ENCODE measurements at places on chromosomes 2 and 18.

GRCh38 chr2:213018340-213018901, 133.0 kb downstream of the IKZF2 start:
- no peak overlapping the region for H3K4me3 ChIP-seq
- H3K27ac ChIP-seq, result no peak overlapping the region
- H3K4me1 ChIP-seq, result no peaks in the 10 kb centered on the region
- no peaks in the 10 kb centered on the region for H3K27me3 ChIP-seq

DNA sequence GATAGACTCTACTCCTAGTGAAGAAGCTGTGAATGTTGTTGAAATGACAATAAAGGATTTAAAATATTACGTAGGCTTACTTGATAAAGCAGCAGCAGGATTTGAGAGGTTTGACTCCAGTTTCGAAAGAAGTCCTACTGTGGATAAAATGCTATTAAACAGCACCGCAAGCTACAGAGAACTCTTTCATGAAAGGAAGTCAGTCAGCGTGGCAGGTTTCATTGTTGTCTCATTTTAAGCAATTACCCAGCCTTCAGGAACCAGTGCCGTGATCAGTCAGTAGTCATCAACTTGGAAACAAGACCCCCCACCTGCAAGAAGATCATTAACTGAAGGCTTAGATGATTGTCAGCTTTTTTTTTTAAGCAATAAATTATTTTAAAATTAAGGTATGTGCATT, 14.0 kb downstream of the USP14 start:
- H3K4me3 ChIP-seq, result no peak overlapping the region
- no peaks in the 10 kb centered on the region for H3K27me3 ChIP-seq
- DNase-seq, result no peak
- H3K4me1 ChIP-seq, result no peaks in the 10 kb centered on the region
- H3K36me3 ChIP-seq, result peaks cover 10% of the 10 kb centered on the region

DNA sequence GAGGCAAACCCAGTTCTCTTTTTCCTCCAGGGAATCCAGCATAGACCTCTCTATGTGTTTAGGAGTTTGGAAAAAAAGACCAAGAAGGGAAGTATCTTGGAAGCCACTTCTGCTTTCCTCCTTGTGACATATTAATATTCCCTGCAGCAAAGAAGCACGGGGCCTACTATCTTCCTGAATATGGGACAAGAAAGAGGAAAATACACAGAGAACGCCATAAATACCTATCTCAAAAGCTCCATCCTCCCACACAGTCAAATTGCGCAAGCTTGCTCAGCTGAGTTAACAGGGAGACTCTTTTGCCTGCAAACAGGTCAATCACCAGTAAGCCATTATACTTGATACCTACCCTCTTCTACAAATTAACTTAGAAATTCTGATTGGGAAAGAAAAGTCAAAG, 16.7 kb upstream of the RAPH1 start:
- H3K36me3 ChIP-seq, result no peaks in the 10 kb centered on the region
- no peak overlapping the region for H3K27ac ChIP-seq
- no peak overlapping the region for H3K4me3 ChIP-seq
- no peak for DNase-seq
- peaks cover 2% of the 10 kb centered on the region for H3K4me1 ChIP-seq

GRCh38 chr2:45942237-45942738, 290.8 kb downstream of the PRKCE start:
- no peak overlapping the region for H3K27ac ChIP-seq
- no peaks in the 10 kb centered on the region for H3K27me3 ChIP-seq
- DNase-seq, result no peak
- H3K4me1 ChIP-seq, result no peaks in the 10 kb centered on the region
- H3K36me3 ChIP-seq, result no peaks in the 10 kb centered on the region

DNA sequence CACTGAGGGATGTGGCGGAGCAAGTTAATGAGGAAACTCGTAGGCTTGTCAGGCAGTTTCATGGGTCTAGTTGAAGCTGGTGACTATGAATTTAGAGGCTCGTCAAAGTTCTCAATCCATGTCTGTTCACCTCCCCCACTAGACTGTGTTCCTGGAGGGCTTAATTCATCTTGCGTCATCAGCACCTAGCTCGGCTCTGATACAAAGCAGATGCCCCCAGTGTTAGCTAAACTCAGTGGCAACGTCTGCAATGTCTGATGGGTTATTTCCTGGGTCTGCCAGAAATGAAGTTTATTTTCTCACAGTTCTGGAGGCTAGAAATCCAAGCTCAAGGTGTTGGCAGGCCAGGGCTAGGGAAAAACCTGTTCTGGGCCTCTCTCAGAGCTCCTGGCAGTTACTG, 140.6 kb downstream of the PID1 start:
- H3K36me3 ChIP-seq, result no peaks in the 10 kb centered on the region
- H3K4me3 ChIP-seq, result no peak overlapping the region
- no peaks in the 10 kb centered on the region for H3K27me3 ChIP-seq
- no peak for DNase-seq

DNA sequence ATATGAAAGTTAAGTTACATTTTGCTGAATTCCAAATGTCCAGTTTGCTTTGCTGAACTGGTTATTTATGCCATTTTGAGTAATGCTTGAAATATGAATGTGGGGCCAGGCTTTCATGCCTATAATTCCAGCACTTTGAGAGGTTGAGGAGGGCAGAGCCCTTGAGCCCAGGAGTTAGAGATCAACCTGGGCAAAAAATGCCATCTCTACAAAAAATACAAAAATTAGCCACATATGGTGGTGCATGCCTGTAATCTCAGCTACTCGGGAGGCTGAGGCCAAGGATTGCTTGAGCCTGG, 101.2 kb upstream of the ITGA6 start:
- H3K27ac ChIP-seq, result no peak overlapping the region
- H3K4me1 ChIP-seq, result peaks cover 14% of the 10 kb centered on the region
- no peaks in the 10 kb centered on the region for H3K36me3 ChIP-seq
- H3K4me3 ChIP-seq, result no peak overlapping the region
- no peaks in the 10 kb centered on the region for H3K27me3 ChIP-seq

- no peaks in the 10 kb centered on the region for H3K4me1 ChIP-seq
- no peak overlapping the region for H3K27ac ChIP-seq
- no peak overlapping the region for H3K4me3 ChIP-seq
- H3K27me3 ChIP-seq, result peaks cover 4% of the 10 kb centered on the region
Observed at GRCh38 chr2:127681976-127682857, 6.9 kb upstream of the LIMS2 start.

DNA sequence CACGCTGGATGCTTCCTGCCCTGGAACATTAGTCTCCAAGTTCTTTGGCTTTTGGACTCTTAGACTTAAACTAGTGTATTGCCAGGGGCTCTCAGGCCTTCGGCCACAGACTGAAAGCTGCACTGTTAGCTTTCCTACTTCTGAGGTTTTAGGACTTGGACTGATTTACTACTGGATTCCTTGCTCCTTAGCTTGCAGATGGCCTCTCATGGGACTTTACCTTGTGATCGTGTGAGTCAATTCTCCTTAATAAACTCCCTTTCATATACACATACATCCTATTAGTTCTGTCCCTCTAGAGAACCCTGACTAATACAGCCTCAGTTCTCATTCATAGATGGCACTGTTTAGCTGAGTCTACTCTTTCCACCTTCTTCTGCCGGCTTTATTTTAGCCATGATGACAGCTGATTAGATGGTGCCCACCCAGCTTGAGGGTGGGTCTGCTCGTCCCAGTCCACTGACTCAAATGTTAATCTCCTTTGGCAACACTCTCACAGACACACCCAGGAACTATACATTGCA, 389.1 kb downstream of the NYAP2 start:
- H3K36me3 ChIP-seq, result no peaks in the 10 kb centered on the region
- H3K27me3 ChIP-seq, result no peaks in the 10 kb centered on the region
- DNase-seq, result no peak

DNA sequence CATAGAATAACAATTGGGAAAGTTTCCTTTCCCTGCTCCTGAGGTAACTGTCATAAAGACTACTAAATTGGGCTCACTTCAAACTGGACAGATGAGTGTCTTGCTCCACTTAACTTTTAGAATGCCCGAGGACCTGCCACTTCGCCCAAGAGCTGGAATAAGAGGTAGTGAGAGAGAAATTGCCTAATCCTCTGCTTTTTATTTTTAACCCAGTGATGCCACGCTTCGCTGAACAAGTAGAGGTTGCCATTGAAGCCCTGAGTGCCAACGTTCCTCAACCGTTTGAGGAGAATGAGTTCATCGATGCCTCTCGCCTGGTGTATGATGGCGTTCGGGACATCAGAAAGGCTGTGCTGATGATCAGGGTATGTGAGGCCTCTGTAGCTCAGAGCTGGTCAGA, 269.4 kb upstream of the LRRTM1 start:
- no peaks in the 10 kb centered on the region for H3K4me1 ChIP-seq
- no peaks in the 10 kb centered on the region for H3K27me3 ChIP-seq
- DNase-seq, result no peak
- no peak overlapping the region for H3K4me3 ChIP-seq
- no peaks in the 10 kb centered on the region for H3K36me3 ChIP-seq

DNA sequence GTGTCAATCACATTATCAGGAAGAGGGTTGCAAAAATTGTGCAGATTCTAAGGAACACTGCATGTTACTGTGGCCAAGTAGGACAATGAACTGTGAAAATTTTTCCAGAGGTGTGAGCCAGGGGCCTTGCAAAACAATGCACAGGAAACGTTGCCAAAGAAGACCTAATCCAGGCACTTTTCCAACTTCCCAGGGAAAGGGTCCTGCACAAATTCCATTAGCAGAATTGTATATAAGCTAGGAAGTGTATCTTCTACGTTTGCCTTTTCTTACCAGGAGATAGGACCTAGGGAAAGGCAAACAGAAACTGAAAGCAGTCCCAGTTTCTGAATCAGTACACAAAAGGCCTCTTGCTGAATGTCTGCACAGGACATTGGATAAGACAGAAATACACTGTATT, 1888.3 kb upstream of the CELF4 start:
- H3K4me1 ChIP-seq, result peaks cover 5% of the 10 kb centered on the region

All from thymus (tissue), 14 donors.